ENCODE measurements at places on chromosomes 2 and 18.

GRCh38 chr2:194709840-194710239 is 947.2 kb upstream of the SLC39A10 start:
- no peak for DNase-seq

GRCh38 chr2:143433251-143433650 is 304.0 kb downstream of the ARHGAP15 start:
- no peak for DNase-seq

GRCh38 chr2:161044095-161044865 is 115.9 kb upstream of the TANK start:
- DNase-seq: no peak

GRCh38 chr2:84876369-84876768 is 4.5 kb downstream of the TRABD2A start:
- no peak for DNase-seq

DNA sequence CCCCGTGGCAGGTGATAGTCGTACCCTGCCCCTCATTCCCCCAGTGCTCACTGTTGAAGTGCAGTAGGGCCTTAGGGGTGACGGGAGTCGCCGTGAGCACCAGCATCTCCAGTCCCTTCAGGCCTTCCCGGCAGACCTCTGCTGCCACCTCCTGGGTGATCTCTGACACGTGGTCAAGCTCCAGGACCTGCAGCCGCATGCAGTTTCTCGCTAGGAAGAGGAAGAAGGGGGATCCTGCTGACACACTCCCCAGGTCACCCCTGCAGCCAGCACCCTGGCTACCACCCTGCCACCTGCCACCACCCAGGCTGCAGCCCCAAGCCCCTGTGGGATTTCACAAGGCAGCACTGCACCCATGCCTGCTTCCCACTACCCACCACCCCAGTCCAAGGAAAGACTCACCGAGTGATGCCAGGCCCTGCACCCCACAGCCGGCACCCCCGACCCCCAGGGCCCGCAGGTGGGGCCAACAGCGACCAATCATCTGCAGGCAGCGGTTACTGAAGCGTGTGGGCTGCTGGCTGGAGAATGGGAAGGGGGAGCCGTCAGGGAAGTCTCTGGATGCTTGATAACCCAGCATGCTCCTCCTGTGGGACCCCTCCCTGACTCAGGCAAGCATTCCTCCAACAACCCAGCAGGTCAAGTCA is 23.8 kb downstream of the FBXO41 start:
- DNase-seq: no peak

- DNase-seq: no peak
Measured at GRCh38 chr18:45121146-45121545, 440.5 kb downstream of the SETBP1 start.

DNA sequence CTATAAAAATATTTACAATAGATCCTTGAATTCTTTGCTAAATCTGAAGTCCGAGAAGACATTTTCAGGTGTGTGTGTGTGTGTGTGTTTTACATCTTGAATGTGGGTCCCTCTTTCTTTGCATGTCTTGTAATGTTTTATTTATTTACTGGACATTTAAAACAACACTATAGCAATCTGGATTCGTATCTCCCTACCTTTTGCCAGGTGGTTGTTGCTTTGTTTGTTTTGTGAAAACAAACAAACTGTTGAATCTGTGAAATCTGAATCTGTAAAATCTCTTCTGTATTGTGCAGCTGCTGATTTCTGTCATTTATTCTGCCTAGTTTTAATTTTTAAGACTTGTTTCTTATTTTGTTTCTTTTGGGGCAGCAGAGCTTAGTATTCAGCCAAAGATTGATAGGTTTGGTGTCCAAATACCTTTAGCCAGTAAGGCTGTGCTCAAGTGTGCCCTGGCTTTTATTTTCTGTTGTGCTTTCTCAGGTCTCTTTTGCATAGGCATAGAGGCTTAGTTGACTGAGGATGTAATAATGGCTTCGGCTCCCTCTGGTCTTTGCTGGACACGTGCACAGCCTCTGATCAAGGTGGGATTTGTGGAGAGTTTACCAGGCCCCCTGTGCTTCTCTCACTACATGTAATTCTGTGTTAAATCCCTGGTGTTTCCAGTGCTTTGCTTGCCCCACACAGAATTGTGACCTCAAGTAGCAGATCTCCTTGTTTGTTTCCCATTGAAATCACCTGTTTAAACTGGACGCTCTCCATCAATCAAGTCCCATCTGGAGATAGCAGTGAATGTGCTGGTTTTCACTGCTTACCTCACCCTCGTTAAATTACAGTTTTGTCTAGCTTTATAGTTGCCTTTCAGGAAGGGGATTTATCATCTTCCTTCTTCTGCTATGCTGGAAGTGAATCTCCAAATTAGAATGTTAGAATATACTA is 71.1 kb downstream of the BIRC6 start:
- no peak for DNase-seq

GRCh38 chr2:159286709-159287441 is 372 bp upstream of the WDSUB1 start:
- peak; percentile 91 for DNase-seq

DNA sequence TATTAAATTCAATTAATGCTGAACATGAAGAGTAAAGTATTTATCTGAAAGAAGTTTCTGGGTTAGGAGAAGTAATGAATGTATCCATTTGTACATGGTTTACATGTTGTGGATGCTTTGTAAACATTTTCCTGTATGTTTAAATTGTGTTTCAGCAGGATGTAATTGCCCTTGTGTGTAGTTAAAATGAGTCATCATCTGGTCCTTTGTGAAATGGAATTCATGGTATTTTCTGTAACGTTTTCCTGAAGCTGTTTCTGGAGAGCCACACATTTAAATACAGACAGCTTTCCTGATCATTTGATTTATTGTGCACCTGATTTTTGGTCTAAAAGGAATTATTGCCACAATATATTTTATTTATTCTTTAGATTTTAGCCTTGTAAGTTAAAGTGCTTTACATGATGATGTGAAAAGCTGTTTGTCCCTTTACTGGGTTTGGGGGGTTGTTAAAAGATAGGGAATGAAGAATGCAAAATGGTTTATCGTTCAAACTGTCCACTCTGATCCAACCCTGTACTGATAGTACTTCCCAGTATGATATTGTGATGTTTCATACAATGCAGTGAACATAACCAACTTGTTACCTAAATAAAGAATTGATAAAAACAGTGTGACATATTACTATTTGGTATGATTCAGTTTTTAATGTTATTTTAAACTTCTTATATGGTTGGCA is 41.7 kb upstream of the SLC3A1 start:
- no peak for DNase-seq

- no peak for DNase-seq
Measured at GRCh38 chr2:239720361-239721360, 304.5 kb downstream of the NDUFA10 start.

DNA sequence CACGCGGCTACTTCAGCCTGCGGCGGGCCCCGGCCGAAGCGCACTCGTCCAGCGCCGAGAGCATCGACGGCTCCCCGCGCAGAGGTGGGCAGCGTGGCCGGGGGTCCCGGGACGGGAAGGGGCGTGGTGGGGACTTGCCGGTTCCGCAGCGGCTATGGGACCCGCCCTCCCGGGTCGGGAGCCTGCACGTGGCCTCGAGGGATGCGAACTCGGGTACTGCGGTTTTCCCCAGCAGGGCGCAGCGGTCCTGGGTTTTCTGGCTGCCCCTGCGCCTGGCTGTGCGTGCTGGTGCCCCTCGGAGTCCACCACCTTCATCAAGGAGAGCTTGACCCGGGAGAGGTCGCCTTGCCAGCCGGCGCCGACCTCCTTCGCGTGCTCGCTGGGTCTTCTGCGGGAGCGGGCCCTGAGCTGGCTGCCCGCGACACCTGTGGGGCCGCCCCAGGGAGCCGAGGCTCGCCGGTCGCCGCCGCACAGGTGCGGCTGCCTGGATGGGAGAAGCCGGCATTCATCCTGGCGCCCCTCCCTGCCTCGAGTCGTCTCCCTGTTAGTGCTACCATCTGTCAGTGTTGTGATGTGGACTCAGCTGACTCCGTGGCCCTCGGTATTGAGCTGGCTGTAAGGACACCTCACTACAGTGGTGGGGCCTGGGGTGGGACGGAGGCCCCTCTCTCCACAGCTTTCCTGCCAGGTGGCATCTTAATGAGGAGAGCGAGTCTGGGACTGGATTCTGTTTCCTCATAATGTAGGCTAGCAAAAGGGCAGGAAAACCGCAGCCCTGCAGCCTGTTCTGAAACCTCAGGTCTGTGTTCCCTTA is 177.3 kb downstream of the AGAP1 start:
- DNase-seq: no peak

DNA sequence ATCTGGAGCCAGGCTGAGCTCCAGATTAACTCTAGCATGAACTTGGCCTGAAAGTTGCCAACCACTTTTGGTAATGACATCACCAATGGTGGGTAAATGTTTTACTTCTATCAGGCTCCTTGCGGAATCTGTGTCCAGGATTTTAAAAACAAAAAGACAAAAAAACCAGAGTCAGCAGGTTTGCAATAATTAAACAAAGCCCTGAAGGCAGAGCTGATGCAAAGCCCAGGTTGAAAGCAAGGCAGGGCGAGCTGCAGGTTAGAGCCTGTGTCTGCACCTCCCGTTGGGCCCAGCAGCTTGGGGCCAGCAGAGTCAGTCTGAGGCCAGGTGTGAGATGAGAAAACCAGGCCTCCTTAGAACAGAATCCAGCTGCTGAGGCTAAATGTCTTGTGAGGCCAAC is 29.1 kb upstream of the ALK start:
- DNase-seq: no peak

DNA sequence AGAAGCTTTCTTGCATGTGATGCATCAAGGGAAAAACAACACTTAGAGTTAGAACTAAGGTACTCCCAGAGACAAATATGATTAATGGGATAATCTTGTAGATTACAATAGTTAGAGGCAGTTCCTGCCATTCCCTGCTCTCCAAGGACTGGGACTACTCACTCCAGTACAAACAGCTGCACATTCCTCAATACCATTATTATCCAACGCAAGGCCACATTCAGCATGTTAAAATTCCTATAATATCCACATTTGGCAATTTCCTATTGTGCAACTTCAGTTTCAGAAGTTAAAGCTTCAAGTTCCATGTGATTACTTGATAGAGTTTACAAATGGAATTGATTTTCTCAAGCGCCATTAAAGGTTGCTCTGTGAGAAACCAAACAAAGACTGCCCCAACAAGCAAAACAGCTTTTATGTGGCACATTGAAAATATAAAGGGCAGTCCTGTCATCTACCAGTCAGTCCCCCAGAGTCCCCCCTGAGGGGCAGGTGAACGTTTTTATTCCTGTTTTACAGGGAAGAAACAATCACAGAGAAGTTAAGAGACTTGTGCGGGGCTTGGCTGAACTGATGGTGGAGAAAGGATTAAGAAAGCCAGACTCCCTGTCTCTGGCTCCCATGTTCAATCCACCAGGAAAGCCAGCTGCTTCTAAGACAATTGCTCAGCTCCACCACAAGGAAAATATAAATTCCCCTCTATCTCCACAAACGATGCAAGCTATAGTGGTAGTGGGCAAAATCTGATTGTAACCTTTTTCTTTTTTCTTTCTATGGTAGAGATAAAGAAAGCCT is 72.6 kb downstream of the TXNL1 start:
- DNase-seq: no peak

GRCh38 chr2:233982421-233983121 is 65.4 kb downstream of the TRPM8 start:
- DNase-seq: no peak

GRCh38 chr2:241873081-241873802 is 3.7 kb downstream of the RTP5 start:
- DNase-seq: no peak

GRCh38 chr2:156322051-156322685 is 10.4 kb downstream of the NR4A2 start:
- no peak for DNase-seq

DNA sequence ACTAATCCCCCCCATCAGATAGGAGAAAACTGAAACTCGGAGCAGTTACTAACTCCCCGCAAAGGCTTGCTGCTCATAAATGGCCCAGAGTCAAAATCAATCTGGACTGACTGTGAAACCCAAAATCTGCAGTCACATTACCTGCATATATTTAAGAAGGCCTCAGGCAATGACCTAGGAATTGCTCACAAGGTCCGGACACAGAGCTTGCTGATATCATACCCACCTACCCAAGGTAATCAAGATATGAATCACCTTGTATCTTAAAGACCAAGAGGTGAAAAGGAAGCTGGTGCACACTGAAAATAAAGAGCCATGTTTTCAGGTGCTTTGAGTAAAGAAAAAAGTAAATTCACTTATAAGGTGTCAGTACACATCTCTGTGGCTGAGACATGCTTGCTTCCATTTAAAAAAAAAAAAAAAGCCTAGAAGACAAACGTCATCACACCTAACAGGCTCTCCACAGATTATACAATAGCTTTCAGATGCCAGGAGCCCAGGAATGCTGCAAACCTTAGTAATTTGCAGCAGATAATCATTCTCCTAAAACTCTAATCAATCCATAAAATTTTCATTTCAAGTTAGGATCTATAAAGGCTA is 195.4 kb downstream of the ZEB2 start:
- no peak for DNase-seq

DNA sequence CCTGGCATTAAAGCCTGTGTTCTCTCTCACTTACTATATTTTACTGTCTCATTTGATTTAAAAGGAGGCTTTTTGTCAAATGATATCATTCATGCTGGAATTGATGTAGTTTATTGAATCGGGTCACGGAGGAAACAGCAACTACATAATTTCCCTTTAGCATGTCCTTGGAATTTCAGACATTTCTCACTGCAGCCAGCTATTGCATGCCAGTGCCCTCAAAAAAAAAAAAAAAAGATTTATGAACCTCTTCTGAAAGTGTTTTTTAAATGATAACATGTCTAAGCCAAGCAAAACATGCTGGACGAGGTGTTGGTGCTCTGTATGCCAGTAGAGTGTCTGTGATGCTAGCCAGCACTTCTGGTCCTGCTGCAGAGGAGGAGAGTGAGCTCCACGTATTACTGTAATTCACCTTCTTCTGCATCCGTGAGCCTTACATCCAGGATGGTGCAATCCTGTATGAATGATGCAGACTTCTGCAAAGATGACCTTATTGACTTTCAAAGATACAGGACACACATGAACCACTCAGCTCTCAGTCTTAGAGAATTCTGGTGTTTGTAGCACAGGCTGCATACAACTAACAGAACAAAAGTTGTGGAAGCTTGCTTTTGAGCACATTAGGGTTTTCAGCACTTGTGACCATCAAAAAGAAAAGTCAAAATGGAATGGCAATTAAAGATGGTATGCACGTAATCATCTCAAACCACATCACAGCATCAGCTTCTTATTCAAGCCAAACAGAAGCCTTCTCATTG is 31.1 kb downstream of the UGP2 start:
- no peak for DNase-seq

GRCh38 chr2:227164763-227165291 is 403 bp downstream of the COL4A3 start:
- DNase-seq: no peak

DNA sequence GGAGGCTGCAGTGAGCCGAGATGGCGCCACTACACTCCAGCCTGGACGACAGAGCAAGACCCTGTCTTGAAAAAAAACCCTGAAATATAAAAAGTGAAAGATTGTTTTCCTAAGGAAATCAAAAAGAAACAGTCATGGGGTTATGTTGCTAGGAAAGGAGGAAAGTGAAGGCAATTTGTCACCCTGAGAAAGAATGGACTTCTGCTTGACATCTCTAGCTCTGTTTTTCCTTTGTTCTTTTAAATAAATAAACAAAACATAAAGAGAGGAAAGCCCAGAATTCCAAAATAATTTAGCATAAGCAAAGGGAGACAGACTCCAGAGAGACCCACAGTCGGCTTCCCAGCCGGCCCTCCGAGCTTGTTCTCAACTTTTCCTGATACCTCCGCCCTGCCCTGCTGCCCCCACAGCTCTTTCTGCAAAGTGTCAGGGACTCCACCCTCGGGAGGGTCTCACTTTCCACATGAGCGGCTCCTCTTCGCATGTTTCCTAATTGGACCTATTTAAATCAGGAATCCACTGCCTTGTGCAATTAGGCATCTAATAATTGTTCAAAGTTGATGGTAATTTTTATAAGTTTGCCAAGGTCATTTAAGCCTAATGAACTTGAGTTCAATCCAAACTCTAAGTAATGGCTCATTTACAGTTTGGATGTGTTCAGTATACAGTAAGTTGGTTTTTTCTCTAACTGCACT is 49.8 kb upstream of the COPS8 start:
- no peak for DNase-seq

Measured in stimulated activated CD8-positive, alpha-beta memory T cell treated with anti-CD3 and anti-CD28 coated beads, Interleukin-4, amount 100 ng/mL, for 4 hours (primary cell).